ENCODE measurements at places on chromosomes 5 and 9.

DNA sequence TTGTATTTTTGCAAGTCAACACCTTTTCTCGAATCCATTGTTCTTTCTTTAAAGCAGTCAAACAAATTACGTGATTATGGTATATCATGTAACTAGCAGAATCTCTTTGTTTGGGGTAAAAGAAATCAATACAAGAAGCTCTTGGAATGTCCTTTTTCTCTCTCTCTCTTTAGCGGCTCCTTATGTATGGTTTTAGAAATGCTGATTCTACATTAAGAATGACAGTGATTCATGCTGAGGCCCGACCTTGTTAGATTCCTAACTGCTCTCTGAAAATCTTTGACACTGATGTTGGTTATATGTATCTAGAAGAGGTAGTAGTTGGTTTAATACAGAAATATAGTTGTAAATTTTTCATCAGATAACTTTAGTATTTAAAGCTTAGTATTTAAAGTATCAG, 76.4 kb downstream of the SNX24 start:
- no peak for DNase-seq

DNA sequence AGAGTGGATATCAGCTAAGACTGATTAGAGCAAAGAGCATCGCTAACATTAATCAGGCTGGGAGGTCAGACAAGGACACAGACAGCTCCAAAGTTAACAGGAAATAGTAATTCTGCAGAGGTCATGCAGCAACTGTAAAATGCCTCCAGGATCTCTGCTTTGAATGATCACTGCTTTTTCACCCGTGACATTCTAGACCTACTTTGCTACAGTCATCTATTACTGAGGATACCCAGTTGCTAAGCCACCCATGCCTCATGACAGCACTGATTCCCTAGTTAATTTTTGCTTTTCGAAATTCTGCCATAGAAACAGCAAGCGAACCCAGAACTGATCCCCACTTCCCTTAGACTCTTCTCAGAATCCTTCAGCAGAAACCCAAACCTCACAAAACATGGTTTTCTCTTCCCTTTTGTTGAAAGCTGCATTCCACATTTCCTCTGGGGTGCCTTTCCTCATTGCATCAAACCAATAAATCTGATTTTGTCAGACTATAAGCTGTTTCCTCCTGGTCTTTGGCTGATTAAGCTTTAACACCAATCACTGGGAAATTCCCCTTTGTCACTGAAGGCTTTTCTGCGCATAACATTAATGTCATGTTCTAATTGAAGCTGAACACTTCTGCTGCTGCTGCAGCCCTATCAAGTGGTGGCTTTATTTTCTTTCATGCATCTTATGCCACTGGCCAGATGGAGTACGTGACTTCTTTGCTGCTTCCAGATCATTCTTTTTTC, 201.1 kb upstream of the CHD1 start:
- DNase-seq = no peak

DNA sequence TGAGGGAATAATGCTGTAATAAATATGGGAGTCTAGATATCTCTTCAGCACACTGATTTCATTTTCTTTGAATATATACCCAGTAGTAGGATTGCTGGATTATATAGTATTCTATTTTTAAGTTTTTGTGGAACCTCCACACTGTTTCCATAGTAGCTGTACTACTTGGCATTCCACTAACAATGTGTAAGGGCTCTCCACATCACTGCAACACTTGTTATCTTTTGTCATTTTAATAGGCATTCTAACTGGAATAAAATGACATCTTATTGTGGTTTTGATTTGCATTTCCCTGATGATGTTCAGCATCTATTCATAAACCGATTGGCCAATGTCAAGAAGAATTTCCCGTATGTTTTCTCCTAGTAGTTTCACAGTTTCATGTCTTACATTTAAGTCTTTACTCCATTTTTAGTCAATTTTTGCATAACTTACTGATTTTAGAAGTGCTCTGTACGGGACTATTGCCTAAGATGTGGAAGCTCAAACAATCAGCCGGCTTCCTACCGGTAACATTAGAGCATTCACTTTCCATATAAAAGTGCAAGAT, 1078.8 kb downstream of the TAF11L14 start:
- DNase-seq = no peak

- DNase-seq = no peak
Observed at GRCh38 chr5:151740958-151741373, 17.5 kb downstream of the ATOX1 start.

GRCh38 chr9:109158651-109159050, 8.4 kb downstream of the FRRS1L start:
- no peak for DNase-seq

- DNase-seq = no peak
Observed at GRCh38 chr9:133491656-133491925, 12.7 kb upstream of the SLC2A6 start.

DNA sequence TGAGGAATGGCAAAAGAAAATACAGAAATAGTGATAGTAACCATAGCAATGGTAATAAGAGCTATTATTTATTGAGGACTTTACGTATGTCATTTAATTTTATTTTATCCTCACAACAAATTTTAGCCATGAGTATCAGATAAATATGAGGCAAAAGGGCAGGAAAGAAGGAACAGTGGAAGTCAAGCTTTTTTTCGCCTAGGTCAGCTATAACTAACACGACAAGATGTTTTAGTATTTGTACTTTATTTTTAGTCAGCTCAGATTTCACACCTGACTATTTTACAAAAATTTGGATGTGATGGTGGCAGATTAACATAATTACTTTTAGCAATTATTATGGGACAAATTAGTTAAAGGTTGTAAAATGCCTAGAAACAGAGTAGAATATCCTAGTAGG, 34.8 kb upstream of the CDKN2B start:
- DNase-seq = no peak

DNA sequence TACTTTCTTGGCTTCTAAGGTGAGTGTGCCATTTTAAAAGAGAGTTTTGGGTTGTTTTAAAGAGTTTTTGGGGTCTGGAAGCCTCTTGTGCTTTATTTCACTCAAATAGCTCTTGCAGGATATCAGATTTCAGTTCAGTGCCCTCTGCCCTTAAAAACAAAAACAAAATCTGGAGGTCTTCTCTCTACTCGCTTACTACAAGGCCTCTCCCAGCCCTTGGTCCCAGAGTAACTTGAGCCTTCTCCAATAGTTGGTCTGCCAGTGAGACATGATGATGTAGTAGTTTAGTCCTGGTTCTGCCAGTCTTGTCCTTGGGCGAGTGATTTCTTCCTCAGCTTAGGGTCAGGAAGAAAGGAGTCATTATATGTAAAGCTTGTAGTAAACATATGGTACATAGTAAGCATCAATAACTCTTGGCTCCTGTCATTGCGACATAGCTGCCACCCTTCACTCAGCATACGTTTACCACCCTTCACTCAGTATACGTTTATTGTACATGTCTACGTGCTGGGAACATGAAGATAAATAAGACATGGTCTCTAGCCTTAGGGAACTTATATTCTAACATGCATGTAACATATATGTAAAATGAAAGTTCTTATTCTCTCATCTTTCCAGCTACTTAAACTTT, 147.6 kb downstream of the MAN2A1 start:
- DNase-seq = no peak

DNA sequence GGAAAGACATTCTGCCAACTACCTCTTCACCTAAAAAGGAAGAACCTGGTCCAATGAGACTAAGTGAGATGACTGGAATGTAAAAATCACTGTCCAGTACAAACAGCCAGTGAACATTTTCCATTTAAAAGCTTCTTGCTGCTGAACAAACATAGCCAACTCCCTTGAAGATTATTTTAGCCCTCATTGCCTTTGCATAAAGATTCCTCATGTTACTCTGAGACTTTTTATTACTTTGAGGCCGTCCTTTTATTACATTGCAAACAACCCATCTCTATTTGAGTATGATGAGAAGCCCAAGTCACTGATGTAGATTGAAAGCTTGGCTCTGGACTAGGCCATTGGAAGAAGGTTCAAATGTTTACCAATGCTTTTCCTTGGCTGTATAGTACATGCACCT, 649.8 kb downstream of the CETN3 start:
- no peak for DNase-seq

DNA sequence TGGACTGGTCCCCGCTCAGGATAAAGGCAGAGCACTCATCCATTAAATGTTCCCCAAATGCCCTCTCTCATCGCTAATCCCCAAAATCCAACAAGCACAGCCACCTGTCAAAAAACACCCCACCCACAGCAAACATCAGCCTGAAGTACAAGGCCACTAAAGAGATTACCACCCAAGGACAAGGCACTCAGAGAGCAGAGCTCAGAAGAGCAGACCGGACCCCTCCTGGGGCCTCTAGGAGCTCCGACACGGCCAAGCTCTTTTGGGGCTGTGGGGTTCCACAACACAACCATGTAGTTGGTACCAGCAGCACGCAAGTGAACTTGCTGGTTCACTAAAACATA, 9.8 kb downstream of the VDAC1 start:
- no peak for DNase-seq

DNA sequence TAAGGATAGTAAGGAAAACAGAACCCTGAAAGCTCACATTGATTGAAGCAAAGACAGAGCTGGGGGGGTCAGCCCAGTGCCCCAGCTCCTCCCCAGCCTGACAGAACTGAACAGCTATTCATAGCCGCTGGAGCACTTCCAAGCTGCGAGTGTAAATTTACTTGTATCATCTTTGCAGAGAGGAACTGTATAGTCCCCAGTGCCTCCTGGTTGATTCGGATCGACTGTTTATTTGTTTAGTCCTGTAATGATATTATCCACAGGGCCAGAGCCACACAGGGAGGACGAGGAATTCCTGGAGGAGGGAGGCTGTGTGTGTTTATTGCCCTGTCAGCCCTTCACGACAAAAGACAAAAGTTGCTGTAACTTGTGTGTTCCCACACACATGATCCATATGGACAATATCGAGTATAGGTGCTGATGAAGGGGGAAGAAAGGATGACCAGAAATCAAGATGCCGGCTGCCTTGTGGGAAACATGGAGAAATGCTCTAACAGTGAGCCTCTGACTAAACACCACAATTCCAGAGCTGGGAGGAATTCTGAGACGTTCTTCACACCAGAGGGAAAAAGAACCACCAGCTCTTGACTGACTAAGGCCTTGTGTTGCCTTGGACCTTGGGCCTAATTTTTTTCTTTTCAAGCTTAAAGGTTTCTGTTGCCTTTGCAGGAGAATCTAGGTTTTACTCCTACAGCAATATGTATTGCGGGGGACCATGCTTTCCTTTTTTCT, 31.1 kb downstream of the FOXD1 start:
- DNase-seq = no peak

- no peak for DNase-seq
Observed at GRCh38 chr5:548256-548655, 24.0 kb upstream of the SLC9A3 start.

- no peak for DNase-seq
Observed at GRCh38 chr9:93072383-93072795, 13.9 kb downstream of the SUSD3 start.

GRCh38 chr5:139151902-139152301, 46.3 kb downstream of the SIL1 start:
- no peak for DNase-seq

GRCh38 chr5:5419291-5420210, 2.9 kb upstream of the ICE1 start:
- no peak for DNase-seq

DNA sequence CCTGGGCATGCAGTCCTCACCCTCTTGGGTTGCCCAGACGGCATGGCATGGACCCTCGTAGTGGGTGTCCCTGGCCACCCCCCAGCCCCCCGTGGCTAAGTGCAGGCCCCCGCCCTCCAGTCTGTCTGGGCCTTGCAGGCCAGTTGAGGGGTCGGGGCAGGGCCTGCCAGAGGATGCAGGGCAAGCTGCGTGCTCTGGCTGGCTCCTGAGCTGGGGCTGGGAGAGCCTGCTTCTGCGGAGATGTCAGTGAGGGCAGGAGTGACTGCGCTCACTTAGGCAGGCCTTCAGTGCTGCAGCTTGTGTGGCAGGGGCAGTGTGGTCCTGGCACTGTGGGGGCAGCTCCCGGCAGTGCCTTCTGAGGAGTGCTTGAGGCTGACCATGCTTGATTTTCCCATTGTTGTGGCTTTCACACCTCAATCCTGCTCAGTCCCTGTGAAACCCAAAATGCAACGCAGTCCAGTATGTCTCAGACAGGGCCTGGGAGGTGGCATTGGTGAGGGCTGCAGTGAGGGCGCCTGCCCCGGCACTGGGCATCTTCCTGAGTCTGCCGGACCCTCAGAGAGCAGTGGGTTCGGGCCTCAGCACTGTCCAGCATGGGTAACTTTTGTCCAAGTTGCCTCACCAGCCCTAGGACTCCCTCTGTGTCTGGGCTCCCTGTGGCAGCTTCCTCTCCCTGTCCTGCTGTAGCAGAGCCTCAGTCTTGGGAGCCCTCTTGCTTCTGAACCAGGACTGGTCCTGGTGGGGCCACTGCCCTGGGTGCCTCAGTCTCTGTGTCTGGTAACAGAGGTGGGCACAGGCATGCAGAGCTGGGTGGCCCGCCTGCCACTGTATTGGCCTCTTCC, 93.0 kb downstream of the PHF2 start:
- no peak for DNase-seq

GRCh38 chr9:99782962-99783718, 38.5 kb upstream of the NR4A3 start:
- DNase-seq = no peak

- no peak for DNase-seq
Observed at GRCh38 chr9:16258708-16259107, 611.8 kb downstream of the BNC2 start.

DNA sequence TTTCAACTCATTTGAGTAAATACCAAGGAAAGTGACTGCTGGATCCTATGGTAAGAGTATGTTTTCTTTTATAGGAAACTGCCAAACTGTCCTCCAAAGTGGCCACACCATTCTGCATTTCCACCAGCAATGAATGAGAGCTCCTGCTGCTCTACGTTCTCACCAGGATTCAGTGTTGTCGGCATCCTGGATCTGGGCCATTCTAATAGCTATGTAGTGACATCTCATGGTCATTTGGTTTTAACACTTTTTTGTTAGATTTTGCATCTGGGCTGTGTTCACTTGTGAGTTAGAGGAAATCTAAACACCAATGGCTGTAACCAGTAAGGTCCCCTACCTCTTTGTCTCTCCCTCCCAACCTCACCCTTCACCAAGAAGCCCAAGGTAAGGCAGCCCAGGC, 115.9 kb downstream of the ATPSCKMT start:
- no peak for DNase-seq

DNA sequence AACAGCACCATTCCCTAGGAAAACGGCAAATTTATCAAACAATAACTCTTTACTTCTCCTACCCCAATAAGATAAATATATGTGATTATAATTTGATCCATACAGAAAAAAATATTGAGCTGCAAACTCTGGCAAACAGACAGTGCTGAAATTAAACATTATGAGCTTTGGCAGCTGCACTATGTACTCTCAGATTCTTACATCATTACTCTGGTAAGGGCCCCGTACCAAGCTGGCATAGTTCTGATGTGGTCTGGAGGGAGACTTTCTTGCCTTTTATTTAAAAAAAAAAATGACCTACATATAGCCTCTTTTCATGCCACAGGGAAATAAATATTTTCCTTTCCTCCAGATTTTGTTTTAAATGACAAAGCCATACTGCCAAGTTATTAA, 95.0 kb downstream of the NR6A1 start:
- no peak for DNase-seq
